ENCODE measurements at places on chromosomes 6 and 20.
A peak's percentile ranks its signal among the peaks of the same experiment; 100 is the strongest.

DNA sequence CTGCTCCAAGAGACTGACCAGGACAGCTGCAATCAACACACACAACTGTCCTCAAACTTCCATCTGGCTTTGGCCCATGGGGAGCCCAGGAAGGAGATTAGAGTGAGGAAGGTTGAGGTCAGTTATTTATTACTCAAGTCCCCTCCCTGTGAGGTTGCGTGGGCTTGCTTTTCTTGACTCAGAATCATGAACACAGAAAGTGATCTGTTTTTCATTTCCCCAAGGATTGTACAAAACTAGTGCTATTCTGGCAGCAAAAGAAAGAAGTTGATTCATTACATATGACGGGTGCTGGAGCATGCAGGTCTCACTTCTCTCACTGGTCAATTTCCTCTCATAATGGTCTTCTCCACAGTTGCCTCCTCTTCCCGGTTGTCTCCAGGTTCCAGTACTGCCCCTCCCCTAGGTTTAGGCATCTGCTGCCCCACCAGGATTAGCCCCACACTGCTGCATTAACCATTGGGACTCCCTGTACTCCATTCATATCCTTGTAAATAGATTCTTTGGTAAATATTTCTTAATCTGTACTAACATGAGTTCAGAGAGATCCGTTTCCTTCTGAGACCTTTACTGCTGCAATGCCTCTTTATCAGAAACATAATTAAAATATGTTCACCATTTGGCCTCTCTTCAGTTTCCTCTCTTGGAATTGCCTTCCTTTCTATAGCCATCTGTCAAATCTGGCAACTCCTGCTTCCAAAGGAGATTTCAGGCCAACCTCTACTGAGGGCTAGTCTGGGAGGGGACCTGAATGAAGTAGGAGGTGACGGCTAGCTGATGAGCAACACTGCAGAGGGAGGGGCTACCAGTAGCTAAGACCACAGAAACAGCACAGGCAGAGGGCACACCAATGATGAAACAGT lies 888.8 kb downstream of the QKI start:
- no peak for DNase-seq

GRCh38 chr6:122697458-122697857 lies 82.1 kb upstream of the FABP7 start:
- DNase-seq: no peak

DNA sequence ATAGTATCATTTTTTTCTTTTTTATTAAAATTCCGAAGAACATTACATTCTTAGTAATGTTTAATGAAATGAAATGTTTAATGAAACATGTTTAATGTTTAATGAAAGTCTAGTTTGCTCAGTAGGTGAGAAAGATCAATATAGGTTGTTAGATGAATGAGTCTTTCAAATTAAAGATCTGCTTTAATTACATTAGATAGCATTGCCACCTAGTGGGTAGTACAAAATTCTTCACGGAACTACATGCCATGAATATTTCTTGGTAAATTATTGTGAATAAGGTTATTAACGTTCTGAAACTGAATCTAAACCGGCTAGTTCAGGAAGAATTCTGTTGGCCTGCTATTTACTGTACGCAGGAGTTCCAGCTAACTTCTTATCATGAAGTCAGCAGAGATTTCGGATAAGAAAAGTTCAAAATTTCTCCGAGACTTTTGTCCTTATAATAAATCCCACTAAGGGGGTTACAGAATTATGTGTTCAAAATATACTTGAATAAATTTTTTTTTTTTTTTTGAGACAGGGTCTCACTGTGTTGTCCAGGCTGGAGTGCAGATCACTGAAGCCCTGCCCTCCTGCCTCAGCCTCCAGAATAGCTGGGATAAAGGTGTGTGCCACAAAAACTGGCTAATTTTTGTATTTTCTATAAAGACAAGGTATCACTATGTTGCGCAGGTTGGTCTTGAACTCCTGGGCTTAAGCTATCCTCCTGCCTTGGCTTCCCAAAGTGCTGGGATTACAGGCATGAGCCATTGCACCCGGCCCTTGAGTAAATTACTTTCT lies 7.9 kb upstream of the GMNN start:
- DNase-seq: peak; percentile 16

DNA sequence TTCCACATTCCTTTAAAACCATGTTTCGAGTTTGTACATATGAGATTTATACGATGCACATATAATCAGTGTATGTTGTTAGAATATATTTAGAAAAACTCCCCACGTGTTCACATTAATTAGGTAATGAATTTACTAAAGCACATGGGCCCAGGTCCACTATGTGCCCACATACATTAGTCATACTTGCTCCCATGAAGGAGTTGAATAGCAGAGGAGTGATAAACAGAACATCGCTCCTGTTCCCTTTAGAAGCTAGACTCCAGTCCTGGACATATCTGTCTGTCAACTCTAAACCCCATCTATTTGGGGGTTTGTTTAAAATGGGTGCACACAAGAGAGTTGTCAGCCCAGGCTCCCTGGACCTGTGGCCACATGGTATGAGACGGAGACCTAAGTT lies 108.1 kb upstream of the TIAM2 start:
- no peak for DNase-seq

DNA sequence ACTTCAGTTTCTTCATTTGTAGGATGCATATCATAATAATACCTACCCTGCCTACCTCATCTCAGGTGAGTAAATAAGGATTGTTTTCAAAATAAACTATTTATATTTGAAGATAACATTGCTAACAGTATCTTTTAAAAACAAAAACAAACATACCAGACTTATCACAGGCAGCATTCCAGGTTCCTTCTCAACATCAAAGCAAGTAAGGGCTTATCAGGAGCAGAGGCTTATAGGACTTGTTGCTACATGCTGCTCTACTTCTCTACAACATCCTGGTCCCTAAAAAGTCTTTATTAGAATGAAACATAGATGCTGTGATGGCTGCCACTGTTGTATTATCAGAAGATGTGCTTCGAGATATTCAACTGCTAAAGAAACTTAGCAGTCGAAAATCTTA lies 149.2 kb upstream of the PRDM1 start:
- DNase-seq: no peak

DNA sequence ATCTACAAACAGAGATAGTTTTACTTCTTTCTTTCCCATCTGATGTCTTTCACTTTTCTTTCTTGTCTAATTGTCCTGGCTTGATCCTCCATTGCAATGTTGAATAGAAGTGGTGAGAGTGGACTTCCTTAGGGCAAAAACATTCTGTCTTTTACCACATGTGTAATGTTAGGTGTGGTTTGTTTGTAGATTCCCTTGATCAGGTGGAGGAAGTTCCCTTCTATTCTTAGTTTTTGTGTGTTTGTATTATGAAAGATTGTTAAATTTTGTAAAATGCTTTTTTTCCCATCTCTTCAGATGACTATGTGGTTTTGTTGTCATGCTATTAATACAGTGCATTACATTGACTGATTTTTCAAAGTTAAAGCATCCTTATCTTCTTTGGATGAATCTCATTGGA lies 41.6 kb upstream of the DUSP22 start:
- DNase-seq: no peak

DNA sequence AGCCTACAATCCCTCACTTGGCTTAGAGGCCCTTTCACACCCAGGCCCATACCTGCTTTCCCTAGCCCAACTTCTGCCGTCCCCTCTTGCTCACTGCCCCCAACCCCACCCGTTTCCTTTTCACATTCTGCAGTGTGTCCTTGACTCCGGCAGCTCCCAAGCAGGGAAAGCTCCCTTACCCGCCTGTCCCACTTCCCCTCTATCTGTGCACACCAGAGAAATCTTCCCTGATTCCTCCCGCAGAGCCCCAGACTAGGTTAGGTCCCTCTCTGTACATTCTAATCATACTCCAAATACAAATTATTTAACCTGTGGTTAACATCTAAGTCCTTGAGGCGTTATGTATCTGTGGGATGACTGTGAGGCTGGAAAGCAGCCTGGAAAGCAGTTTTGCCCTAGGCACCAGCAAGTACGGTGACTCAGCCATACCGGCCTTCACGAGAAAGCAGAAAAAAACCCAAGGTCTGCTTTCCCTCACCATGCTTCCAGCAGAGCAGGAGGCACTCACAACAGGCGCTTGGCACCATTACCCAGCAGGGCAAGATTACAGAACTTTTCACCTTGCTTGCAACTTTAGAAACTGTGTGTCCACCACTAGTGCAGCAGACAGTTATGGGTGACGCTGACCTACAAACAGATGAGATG lies 22.3 kb downstream of the ELOVL5 start:
- no peak for DNase-seq

GRCh38 chr6:50549475-50549874 lies 163.9 kb upstream of the TFAP2D start:
- DNase-seq: no peak

- no peak for DNase-seq
These were observed 234.2 kb upstream of the ECI2 start for GRCh38 chr6:4369616-4370015.

DNA sequence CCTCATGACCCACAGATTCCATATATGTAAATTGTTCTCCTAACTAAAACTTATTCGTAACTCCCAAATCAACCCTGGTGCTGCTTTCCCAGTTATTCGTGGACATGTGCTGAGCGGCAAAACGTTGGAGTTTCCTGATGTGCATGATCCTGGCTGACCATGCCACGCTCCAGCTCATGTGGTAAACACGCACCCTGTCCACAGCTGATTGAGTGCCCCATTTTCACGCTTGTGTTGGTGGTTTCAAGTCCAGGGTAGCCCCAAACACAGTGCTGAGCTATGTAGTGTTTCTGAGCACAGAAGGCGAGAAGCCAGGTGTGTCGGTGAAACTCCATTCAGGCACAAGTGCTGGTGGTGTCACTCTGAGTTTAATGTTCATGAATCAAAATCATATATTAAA lies 19.1 kb upstream of the FOXC1 start:
- no peak for DNase-seq

- no peak for DNase-seq
These were observed 1076.7 kb downstream of the KIF16B start for GRCh38 chr20:15496501-15497039.

GRCh38 chr6:147909640-147910039 lies 401.1 kb downstream of the SAMD5 start:
- DNase-seq: no peak

DNA sequence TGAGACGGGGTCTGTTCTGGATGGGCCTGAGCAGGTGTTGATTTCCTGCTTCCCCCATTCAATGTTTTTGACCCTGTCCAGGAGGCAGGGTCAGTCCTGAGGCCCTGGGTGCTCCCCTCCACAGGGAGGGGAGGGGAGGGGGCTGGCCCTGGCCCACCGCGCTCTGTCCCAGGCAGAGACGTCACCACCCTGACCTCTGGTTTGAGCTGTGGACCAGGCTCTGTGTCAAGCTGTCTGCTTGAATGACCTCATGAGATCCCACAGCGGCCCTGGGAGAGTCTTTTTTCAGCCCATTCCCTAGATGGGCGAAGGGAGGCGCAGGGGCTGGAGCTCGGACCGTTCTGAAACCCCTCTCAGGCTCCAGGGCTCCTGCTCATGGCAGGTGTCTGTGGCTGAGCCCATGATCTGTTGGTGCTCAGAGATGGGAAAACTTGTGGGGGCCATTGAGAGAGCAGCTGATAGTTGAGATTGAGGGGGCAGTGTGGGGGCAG lies 8.9 kb upstream of the LKAAEAR1 start:
- no peak for DNase-seq

- DNase-seq: no peak
These were observed 71.4 kb upstream of the MLN start for GRCh38 chr6:33875141-33875581.

DNA sequence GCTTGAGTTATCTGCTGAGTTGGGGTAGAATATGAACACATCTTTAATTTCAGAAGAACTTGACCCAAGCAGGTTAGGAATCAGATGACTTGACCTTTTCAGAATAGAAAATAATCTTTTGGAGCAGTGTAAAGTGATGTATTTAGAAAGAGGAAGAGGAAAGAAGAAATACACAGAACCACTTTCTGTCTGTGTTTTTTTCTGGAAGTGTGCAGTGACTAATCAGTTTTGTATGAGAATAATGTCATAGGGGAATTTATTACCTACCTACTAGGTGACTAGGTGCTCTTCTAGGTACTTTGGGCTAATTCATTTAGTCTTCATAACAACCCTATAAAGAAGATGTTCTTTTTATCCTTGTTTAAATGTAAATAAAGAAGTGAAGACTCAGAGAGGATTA lies 3.0 kb downstream of the PPP1R14C start:
- DNase-seq: no peak

DNA sequence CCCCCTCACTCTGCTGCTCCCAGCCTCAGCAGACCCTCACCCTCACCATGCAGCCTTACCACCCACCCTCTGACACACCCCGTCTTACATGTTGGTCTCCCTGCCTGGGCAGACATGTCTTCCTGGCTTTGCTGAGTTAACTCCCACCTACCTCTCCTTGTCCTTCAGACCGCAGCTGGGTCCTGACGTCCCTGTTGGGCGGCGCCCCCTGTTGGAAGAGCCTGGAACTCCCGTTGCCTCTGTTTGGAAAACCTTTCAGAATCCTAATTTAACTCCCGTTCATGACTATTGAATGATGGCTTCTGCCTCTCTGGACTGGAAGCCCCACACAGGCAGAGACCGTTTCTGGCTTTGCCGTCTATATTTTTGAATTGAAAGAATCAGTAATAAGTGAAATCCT lies 245.1 kb downstream of the MYLK4 start:
- DNase-seq: no peak

- peak; percentile 14 for DNase-seq
These were observed 5.2 kb downstream of the BICRAL start for GRCh38 chr6:42787063-42787472.

DNA sequence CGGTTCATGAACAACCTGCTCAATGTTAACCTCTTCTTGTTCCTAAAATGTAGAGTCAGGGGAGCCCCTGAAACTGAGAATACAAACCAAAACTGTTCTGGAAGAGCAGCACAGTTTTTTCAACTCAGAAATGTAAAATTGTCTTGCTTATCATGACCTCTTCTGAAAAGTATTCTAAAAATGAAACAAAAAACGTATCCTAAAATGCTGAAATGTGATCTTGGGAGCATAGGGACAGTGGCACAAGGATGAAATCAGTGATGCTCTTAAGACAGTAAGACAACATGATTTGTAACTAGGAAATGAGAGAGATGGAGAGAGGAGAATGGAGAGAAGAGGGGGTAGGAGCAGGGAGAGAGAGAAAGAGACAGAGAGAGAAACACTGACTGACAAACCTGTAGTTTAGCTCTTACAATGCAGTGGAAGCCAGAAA lies 27.5 kb downstream of the NCOA7 start:
- no peak for DNase-seq

DNA sequence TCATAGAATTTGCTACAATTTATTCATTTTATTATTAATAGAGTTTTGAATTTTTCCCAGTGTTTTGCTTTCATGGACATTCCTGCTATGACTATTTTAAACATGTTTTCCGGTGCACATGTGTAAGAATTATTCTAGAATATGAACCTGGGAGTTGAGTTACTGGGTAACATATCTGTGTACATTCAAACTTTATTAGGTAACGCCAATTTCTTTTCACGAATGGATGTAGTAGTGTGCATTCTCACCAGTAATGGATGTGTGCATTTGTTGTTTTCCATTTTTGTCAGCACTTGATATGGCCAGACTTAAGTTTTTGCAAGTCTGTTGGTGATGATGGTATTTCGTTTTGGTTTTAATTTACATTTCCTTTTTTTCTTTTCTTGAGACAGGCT lies 118.8 kb downstream of the CDKAL1 start:
- DNase-seq: no peak

- DNase-seq: no peak
These were observed 39.3 kb downstream of the ATXN1 start for GRCh38 chr6:16721977-16722376.
